HS-27A (cell line): ENCODE measurements at places on chromosomes 1 and 21.
A peak's percentile ranks its signal among the peaks of the same experiment; 100 is the strongest.

GRCh38 chr1:22285549-22286396 lies 142.9 kb upstream of the WNT4 start:
- no peak for DNase-seq

- no peak for DNase-seq
Measured at GRCh38 chr1:57450981-57451380, 27.1 kb upstream of the DAB1 start.

DNA sequence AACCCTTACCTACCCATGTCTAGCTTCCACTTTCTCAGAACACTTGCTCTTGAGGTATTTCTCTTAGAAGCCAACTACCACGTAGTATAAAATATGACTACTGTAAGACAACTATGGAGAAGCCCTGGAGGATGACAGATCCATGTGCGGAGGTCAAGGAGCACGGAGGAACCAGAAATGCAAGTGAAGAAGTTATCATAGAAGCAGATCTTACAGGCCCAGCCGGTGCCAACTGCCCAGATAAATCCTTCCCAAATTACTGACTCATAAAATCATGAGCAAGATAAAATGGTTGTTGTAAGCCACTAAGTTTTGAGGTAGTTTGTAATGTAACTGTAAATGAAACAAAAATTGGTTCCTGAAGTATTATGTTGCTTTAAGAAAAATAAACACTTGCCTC lies 12.6 kb downstream of the GTF2B start:
- DNase-seq, result no peak

- no peak for DNase-seq
Measured at GRCh38 chr1:170893655-170894297, 41.6 kb upstream of the MROH9 start.

GRCh38 chr1:3777647-3778589 lies 5.4 kb downstream of the SMIM1 start:
- no peak for DNase-seq

DNA sequence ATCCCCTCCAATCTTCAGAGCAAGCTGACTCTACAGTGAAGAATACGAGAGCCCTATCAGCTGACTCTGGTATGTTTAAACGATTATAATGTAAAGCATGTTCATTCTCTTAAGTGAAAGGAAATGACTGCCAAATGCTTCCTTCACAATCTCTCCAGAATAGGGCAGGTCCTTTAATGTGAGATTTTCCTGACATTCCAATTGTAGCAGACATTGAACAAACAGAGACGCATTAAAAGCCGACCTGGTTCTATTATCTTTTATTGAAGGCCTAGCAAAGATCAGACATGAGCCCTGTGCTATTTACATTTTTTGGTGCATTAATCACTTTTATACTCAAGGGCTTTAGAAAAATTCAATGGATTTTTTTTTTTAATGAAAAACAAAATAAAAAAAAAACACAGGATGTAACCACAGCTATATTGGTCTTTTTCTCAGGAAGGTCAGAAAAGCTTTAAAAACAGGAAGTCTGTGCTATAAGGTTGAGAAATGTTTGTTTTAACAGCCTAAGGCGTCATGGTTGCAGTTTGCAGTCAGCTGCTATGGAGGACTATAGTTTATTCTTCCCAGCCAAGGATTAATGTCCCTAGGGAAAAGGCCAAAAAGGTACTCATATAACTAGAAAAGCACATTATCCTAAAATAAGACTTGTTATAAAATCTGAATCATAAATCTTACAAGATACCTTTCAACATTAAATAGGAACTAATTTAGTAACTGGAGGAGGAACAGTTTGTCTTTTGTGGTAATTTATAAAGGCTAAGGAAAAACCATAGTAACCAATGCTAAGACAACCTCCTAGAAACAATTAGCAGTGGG lies 104.8 kb downstream of the RERE start:
- DNase-seq, result peak; percentile 73

GRCh38 chr1:174768949-174769348 lies 230.8 kb upstream of the CACYBP start:
- DNase-seq, result no peak

- DNase-seq, result no peak
Measured at GRCh38 chr1:162725301-162725837, 65.1 kb upstream of the HSD17B7 start.

DNA sequence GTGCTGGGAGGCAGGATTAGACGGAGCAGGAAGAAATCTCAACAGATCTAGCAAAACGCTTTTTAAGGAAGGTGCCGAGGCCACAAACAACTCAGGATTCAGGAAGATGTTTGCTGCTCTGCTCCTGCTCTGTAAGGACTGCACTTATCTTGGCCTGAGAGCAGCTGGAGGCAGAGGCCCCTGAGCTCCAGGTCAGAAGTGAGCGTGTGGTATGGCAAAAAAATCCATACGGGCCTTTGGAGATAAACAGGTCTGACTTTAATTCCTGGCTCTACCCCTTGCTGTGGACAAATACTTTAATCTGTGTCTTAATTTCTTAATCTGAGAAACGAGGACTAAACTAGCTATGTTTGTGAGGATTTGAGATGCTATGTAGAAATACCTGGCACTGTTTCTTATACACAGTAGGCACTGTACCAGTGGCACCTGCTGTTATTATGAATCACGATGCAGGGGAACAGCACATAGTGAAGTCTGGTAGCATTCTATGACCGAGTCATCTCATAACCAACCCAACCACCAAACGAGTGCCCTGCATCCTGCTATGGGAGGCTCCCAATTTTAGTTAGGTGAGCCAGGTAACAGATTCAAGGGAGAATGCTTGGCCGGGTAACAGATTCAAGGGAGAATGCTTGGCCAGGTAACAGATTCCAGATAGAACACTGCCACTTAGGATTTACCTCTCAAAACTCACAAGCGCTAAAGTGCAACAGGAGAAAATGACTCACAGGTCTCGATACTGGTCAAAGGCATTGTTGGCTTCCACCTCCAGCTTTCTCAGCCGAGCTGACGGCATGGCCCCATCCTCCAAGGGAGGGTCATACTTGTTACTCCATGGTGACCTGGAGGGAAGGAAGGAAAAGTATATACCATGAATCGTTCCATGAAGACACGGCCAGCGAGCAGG lies 65.9 kb downstream of the SLC66A1 start:
- no peak for DNase-seq

DNA sequence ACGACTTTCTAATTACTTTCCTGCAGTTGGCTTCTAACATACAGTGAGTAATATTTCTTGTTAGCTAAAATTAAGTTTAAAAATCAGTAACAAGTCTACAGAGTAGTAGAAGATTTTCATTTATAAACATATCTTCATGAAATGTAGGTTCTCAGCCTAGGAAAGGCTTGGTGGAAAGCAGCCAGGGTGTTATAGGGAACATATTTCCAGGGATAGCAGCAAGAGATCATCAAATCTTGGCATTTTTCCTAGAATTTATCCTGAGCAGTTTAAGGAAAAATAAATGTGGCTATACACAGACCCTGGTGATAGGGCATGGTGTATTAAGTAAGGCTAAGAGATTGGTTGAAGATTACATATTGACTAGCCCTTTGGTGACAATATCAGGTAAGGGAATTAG lies 203.5 kb upstream of the NEGR1 start:
- no peak for DNase-seq

DNA sequence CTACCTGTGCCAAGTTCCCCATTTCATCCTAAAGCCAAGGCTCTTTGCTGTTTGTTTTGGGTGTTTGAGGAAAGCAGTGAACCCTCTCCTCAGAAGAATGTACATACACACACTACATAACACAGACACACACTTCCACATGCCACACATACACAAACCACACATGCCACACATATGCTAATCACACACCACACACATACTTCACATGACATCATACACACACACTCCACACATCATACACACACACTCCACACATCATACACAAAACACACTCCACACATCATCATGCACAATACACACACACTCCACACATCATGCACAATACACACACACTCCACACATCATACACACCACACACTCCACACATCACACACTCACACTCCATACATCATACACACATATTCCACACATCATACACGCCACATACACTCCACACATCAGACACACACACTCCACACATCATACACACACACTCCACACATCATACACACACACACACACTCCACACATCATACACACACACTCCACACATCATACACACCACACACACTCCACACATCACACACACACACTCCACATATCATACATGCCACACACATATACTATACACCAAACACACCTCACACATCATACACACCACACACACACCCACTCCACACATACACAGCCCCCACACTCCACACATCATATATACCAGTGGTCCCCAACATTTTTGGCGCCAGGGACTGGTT lies 22.7 kb upstream of the ZNF436 start:
- DNase-seq, result no peak

GRCh38 chr1:114755006-114755931 lies 2.5 kb downstream of the CSDE1 start:
- no peak for DNase-seq

GRCh38 chr1:188904201-188904600 lies 1573.5 kb downstream of the BRINP3 start:
- no peak for DNase-seq

DNA sequence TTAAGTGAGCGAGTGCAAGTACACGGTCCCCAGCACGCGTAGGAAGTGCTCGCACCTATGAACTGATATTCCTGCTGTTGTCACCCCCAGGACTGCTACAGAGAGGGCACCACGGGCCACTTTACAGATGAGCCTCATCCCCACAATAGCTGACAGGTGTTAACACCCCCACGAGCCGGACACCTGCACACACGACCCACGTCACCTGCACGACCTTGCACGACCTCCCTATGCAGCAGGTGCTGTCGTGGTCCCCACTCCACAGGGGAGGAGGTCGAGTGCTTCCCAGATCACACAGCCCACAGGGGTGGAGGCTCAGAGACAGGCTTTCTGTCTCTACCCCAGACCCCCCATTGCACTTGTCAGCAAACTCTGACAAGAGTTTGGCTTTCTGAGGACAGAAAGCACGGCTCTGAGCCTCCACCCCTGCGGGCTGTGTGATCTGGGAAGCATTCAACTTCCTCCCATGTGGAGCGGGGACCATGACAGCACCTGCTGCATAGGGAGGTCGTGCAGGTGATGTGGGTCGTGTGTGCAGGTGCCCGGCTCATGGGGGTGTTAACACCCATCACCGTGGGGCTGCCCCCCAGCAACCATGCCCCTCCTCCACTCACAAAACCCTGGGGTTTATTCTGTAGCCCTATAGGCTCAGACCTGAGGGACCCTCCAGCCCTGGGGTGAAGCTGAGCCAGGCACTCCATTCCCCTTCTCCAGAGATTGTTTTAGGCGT lies 80.8 kb downstream of the MATN1 start:
- DNase-seq, result no peak

GRCh38 chr1:61588736-61589672 lies 135.9 kb downstream of the TM2D1 start:
- DNase-seq, result peak; percentile 29

DNA sequence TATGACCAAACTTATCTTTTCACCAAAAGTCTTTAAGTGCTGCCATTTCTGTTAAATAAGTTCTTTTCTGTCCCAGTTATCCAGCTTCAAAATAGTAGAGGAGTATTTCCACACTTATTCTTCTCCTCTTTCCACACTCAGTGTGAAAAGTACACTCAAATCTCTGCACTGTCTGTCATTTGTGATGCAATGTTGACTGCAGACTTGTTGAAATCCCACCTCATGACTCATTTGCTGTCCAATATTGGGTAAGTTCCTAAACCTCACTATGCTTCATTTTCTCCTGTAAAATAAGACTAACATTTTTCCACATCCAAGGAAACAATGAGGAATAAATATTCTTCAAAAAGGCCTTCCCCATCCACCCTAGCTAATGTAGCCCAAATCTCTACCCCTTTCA lies 17.5 kb downstream of the LRRIQ3 start:
- DNase-seq, result no peak

- DNase-seq, result no peak
Measured at GRCh38 chr1:19504796-19505692, 19.7 kb upstream of the CAPZB start.

- peak; percentile 9 for DNase-seq
Measured at GRCh38 chr1:118788463-118788862, 199.7 kb downstream of the TBX15 start.

DNA sequence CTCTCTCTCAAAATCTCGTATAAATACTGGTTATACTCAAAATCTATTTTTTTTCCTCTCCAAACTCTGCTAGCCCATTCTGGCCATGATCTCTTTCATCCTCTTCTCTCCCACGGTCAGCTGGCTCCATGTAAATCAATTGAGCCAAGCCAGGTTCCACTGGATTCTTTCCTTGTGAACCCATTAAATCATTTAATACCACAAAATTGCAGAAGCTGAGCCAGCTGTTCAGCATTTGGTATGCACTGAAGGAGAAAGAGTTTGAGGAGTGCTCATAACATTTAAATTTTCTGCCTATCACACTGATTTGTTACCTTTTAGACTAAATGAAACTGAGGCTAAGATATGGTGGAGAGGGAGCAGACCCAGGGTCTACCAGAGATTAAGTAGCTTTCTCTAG lies 29.1 kb upstream of the TADA1 start:
- DNase-seq, result no peak

DNA sequence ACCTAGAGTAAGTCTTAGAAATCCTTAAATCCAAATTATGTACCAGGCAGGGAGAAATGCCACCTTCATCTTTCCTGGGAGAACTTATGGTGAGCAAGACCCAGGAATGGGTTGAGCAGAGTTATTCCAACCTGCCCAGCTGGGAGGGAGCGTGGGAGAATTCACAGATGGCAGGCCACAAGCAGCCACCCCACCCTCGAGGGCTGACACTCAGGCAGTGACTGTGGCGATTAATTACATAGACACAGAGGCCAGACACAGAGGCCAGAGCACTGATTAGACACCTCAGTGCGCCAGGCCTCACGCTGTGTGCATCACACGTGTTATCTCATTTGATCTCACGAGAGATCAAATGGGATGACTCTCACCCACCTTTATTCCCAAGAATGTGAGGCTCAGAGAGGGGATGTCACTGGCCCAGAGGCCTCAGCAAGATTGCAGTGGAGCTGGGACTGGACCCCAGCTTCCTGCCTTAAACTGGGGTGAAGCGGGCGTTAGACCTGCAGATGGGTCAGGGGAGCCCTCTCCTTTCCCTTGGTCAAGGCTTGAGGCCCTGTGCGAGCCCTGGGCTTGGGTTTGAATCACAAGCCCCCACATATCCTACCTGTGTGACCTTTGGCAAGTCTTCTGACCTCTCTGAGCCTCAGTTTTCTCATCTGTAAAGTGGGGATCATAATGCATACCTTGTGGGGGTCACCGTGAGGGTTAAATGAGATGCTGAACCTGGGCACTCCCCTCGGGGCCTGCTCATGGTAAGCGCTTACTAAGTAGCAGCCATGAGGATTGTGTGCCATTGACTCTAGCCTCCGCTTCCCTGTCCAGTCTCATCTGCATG lies 28.8 kb upstream of the PADI4 start:
- DNase-seq, result no peak

GRCh38 chr1:113275691-113276090 lies 114.6 kb upstream of the MAGI3 start:
- DNase-seq, result no peak

GRCh38 chr1:152386940-152387339 lies 27.1 kb downstream of the CRNN start:
- no peak for DNase-seq

DNA sequence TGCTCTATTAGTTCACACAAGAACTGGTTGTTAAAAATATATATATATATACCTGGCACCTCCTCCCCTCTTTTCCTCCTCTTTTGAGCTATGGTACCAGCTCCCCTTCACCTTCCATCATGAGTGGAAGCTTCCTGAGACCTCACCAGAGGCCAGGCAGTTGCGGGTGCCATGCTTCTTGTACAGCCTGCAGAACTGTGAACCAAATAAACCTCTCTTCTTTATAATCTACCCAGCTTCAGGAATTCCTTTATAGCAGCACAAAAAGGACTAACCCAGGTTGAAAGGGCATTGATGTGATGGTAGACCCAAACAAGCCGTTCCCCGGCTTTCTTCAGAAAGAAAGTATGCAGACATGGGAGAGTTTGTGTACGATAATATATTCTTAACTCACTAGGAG lies 14.9 kb downstream of the RSPH1 start:
- DNase-seq, result no peak
